Epithelial cell of esophagus (primary cell): ENCODE measurements at places on chromosomes 6 and 20.
A peak's percentile ranks its signal among the peaks of the same experiment; 100 is the strongest.

GRCh38 chr6:484746-485145 lies 93.2 kb downstream of the IRF4 start:
- DNase-seq = no peak

DNA sequence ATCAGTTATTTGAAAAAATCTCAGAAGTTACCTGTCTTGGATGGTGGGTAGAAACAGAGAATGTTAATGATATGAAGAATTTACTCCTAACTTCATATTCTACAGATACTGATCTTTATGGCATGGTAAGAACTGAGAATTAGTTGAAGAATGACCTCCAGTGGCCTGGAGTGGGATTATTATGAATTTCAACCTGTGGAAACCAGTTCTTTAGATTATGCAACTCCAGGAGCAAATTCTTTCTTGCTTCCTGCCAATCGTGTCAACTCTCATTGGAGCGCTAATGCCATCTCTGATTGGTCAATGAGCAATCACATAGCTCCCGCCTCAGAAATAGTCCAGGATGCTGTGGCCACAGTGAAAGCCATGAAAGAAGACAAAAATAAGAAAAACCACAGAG lies 40.6 kb downstream of the LYRM2 start:
- DNase-seq = peak; percentile 84

DNA sequence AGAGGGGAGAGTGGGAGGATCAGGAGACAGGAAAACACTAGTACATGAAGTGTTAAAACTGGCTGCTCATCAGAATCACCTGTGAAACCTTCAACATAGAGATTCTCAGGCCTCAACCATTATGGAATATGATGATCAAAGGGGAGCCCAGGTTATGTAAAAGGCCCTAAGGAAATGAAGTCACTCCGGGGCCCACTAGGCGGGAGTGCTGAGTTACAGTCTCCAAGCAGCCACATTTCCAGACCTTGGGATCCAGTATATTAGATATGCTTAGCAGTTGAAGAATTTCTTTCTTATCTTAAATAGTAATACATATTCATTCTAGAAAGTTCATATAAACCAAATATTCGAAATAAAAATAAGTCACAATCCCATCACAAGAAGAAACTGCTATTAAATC lies 476.3 kb downstream of the PRKN start:
- no peak for DNase-seq

- DNase-seq = no peak
These were observed 11.6 kb downstream of the YTHDF1 start for GRCh38 chr20:63204362-63204761.

DNA sequence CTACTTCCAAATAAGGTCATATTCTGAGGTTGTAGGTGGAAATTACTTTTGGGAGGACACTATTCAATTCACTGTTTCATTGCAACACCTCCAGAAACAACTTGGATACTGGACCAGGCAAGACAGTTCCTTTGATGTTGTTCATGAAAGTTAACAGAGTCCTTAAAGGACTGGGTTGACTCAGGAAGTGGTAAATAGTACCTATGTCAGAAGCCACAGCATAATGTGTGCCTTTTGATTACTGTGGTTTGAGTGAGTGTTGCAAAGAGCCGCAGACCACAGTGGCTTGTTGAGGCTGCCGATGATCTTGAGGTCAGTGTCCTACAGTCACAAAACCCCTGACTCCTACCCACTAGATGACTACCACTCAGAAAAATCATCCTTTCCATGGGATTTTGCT lies 10.9 kb downstream of the IL20RA start:
- peak; percentile 21 for DNase-seq
